AG08396 (cell line): ENCODE measurements at places on chromosomes 12 and 14.

- DNase-seq = no peak
Observed at GRCh38 chr12:121618659-121619233, 7.6 kb upstream of the ORAI1 start.

GRCh38 chr14:105136401-105137322 is 31.9 kb downstream of the JAG2 start:
- no peak for DNase-seq

- DNase-seq = no peak
Observed at GRCh38 chr12:64660237-64661018, 50.1 kb downstream of the RASSF3 start.

DNA sequence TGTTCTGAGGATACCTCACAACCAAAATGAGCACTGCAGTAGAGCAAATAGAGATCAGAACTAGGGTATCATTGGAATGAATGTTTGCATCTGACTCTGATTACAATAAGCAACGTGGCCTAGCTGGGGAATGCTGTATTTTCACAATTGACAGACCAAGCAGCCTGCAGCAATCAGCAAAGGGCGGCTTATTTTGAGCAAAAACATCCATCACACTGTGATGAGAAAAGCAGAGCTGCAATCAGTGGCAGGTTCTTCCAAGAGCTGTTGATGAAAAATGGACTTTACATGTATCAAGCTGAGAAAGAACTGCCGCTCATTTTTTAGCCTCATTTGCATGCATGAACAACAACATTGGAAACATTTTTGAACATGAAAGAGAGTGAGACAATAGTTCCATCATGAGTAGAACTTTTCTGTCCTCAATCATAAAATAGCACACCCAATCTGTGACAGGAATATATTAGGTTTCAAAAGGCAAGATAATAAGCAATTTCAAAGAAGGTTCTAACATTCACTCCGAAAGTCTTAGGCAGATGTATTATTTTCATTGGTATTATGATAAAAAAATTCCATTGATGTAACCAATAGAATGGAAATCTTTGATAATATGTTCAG is 249.7 kb upstream of the FBXO33 start:
- DNase-seq = no peak

GRCh38 chr14:53955671-53956426 is 776 bp downstream of the BMP4 start:
- DNase-seq = peak; percentile 48

- no peak for DNase-seq
Observed at GRCh38 chr14:75344411-75344810, 65.8 kb downstream of the FOS start.

- DNase-seq = no peak
Observed at GRCh38 chr14:70902184-70902583, 5.1 kb upstream of the PCNX1 start.

DNA sequence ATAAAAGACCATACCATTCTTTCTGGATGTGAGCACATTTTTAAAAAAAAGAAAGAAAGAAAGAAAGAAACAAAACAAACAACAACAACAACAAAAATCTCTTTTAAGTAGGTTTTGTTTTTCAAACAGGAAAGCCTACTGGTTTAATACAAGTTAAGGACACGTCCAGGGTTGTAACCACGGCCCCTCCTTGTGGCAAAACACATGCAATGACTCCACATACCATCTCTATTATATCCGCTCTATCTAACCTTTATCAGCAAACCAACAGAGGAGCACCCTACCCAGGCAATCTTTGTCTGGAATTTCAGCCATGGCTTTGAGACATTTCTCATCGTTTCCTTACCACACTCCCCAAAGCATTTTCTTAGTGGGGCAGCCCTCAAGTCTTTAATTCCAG is 360.5 kb upstream of the TMPO start:
- DNase-seq = no peak

DNA sequence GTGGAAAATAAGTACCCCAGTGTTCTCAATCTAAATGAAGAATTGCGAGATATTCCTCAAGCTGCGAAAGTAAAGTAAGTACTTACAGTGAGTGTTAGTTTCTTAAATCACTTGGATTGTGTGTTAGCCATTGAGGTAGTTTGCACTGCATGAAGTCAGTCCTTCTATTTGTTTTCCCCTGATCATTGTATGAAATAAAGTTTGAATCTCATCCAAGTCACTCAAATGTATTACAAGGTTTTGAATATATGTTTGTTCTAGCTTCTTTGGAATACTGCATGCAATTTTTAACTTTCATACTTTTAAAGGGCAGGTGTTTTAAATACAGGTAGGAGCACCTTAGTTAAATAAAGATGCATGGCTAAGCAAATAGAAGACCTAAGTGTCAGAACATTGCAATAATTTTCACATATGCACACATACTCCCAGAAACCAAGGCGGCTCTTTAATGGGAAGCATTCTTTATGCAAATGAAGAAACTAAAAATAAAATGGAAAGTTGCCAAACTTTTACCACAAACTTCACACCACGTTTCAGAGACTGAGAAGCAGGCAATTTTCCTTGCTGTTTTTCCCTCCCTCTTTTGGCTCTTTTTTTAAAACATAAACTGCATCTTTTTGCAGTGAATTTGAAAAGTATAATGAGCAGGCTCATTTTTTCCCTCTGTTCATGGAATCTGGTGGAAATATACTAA is 105.6 kb downstream of the GPR135 start:
- no peak for DNase-seq

DNA sequence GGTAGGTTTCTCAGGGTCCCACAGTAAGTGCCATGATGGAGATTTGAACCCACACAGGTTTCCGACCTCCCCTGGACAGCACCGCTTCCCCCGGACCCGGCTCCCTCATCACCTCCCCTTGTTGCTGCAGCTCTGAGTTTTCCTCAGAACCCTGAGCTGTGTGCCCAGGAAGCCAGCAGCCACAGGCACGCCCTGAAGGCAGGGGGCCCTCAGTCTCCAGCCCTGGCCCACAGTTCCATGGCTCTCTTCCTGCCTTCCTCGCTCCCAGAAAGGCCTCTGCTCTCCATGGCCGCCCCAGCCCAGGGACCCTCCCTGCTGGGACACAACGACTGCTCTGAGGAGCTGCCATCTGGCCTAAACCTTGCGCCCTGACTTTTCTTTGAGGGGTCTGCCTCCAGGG is 35.8 kb upstream of the PRIMA1 start:
- no peak for DNase-seq

GRCh38 chr14:87186737-87187136 is 806.2 kb downstream of the GALC start:
- DNase-seq = no peak

DNA sequence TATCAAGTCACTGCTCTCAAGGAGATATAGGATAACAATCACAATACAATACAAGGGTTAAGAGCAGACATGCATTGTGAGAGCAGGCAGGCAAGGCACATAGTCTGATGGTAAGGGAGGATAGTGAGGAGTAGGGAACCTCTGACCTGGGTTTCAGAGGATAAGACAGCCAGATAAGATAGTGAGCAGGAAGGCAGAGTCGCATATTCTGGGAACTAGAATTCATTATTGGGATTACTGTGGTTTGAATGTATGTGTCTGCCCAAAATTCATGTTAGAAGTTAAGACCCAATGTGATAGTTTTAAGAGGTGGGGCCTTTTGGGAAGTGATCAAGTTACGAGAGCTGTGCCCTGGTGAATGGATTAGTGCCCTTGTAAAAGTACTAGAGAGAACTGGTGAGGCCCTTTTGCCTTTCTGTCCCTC is 14.4 kb upstream of the ATF1 start:
- no peak for DNase-seq

DNA sequence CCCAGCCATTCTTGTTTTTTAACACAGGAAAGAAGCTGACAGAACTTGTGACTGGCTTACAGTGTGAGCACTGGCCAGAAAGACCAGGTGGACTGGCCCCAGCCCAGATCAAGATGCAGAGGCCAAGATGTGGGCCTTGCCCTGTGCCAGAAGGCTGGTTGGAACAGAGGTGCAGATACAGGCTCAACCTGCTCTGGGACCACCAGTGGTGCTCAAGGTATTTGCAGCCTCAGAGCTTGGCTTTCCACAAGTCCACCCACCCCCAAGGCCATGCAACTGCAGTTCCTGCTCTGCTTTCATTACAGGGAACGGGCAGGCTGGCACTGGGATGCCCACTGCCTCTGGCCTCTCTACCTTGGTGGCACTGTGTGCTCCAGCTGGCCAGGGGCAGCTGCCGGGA is 23.3 kb downstream of the ZFC3H1 start:
- no peak for DNase-seq

DNA sequence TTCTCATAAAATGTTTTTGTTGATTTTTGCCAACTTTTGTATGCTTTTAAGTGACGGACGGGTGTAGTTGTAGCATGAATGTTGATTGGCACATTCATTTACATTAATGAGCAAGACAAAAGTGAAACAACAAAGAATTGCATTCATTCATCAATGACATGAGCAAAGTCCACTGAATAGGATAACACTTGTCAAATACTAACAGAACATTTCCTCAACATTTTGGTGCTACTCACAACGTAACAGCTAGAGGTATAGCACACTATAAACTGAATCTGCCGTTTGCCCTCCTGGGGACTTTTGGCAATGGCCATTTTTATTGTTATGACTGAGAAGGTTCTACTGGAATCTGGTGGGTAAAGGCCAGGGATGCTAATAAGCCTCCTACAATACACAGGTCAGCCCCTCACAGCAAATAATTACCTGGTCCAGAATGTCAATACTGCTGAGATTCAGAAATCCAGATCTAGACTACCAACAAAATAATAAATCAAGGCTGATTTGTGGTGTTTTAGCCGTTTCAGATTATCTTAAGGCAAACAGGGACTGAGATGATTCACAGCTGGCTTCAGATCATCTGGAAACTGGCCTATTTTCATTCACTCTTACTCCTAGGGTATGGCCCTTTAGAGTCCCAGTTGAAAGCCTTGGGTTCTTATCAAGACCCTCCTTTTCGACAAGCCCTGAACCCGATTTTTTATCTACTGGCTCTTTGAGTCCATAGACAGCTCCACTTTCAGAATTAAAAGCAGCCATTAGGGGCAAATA is 22.5 kb upstream of the CDKN3 start:
- no peak for DNase-seq

- no peak for DNase-seq
Observed at GRCh38 chr12:32211900-32212156, 105.2 kb downstream of the BICD1 start.

GRCh38 chr12:78645956-78646355 is 218.6 kb upstream of the SYT1 start:
- no peak for DNase-seq

DNA sequence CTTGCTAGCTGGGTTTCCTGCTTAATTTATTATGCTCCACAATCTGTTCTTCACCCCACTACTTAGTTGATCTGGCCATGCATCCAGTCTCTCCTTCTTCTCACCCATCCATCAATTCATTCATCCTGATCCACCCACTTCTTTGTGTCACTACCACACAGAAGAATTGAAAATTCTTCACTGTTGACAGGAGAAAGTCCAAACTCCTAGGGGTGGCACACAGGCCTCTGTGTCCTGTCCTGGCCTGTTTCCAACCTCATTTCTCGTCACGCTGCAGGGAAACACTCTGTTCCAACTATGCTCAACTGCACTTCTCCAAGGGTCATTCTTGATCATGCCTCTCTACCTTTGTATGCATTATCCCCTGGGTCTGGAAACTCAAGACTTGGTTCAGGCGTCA is 10.6 kb upstream of the KRT83 start:
- DNase-seq = no peak

- DNase-seq = no peak
Observed at GRCh38 chr14:105041841-105042765, 21.2 kb upstream of the CDCA4 start.

DNA sequence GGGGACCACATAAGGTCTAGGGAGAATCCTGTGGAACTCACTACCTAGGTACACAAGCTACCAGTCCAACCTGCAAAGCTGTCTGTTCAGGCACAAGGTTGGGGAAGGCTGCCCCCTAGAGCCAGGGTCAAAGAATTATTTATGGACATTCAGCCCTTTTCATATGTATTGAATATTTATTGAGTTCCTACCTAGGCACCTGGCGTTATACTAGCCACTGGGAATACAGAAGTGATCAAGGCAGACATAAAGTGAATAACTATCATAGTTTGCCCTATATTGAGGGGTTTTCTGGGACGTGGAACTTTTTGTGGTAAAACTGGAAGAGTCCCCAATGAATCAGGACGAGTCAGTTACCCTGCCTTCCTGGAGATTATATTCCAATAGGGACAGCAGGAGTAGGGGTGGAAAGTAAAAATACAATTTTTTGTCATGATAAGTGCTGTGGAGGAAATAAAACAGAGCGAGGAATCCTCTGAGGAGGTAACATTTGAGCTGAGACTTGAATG is 5.8 kb upstream of the SLC48A1 start:
- no peak for DNase-seq

DNA sequence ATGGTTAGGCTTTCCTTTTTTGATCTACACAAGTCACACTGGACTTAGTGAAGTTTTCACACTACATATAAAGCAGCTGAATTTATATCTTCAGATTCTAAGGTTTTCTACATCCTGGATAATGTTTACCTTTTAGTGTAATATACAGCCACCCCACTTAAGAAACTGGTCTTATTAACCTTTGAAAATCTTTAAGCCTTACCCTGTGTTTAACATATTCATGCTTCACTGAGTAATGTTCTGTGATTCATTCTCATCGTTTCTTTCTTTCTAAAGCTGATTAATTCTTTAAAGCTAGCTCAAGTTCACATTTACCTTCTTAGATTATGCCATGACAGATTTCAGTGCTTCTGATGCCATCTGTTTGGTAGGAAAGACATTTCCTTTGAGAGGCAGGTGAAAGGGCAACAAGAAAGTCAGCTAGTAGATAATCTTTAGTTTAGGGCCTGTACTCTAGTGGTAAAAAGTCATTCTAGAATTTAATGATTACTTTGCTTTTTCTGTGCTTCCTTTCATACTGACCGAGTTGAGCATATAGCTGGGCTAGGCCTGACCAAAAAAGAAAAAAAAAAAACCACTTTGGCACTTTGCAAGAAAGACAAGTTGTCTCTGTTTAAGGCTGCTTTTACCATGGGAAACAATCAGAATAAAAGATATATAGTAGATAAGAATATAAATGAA is 690.9 kb upstream of the FBXO33 start:
- DNase-seq = no peak

DNA sequence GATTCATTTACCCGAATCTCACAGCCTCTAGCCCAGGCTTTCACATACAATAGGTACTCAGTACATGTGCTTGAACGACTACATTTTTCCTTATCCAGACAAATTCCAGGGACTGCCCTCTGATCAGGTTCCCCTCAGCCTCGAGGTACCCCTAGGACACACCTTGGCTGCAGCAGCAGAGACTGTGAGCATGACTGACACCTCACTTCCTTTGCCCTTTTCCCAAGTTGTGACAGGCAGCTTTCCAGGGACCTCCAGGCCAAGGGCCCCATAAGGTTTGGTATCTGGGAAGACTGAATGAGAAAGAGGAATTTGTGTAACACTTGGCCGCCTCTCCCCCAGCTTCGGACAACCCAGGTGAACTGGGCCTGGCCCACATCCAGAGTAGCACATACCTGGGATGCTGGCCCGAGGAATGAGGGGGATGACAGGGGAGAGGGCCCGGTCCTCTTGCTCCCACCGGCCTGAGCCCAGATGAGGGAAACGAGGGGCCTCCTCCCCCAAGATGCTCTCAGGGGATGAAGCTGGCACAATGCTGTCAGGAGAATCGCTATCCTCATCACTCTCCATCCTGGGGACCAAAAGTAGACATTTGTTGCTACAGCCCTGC is 10.2 kb upstream of the PRKAG1 start:
- DNase-seq = no peak
